ENCODE measurements at places on chromosomes 6 and 20.
A peak's percentile ranks its signal among the peaks of the same experiment; 100 is the strongest.

GRCh38 chr6:1890071-1890470 lies 280.4 kb downstream of the FOXC1 start:
- DNase-seq, result no peak

GRCh38 chr6:71822625-71823024 lies 63.7 kb upstream of the RIMS1 start:
- DNase-seq, result no peak

DNA sequence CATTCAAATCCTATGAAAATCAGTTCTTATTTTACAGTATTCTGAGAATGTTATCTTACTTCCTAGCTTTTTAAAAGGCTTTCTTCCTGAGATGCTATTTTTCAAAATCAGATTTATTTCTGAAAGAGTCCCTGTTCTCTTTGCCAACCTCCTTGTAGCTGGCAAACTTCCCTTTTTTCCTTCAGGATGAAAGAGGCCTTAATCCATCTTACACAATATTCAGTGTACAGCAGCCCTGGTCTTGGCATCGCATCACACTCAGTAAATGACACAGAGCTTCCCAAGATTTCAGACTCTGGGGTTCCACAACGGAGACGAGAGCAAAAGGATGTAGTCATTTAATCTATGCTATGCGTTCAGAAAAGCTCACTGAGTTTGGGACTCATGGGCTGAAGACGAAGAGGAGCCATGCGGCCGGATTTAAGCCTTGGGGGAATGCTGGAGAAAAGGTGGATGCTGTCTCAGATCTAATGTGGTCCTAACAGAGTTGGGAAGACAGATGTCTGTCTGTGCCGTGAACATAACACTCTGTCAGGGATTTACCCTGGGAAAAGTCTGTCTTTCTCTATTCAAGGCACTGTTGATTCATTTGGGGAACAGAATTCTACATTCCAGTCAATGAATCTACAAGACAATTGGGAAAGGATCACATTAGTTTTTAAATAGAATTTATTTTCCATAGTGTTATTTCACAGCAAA lies 616.4 kb upstream of the AGPAT4 start:
- peak; percentile 32 for DNase-seq

- DNase-seq, result no peak
Observed at GRCh38 chr6:69647726-69648125, 149.1 kb downstream of the LMBRD1 start.

GRCh38 chr20:11976966-11977365 lies 59.3 kb downstream of the BTBD3 start:
- DNase-seq, result no peak

- DNase-seq, result no peak
Observed at GRCh38 chr6:32792901-32793435, 23.8 kb downstream of the HLA-DOB start.

DNA sequence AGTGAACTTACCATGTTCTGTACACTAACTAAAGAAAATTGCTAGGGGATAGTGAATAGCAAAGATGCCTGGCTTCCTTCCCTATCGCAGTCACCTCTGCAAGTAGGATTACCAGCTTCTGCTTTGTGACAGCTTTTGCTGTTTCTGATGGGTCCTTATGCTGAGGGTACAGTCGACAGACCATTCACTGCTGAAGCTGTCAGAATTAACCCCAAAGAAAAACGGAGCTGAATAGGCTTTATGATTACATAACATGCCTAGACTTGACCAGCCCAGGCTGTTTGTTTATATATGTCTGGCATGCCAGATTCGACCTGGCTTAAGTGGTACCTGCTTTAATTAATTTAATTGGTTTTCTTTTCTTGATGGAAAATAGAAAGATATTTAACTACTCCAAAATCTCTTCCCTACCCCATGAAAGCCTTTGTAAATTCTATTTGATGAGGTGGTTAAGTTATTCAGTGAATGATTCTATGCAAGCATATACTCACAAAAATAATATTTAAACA lies 21.7 kb upstream of the PRELID3B start:
- no peak for DNase-seq

DNA sequence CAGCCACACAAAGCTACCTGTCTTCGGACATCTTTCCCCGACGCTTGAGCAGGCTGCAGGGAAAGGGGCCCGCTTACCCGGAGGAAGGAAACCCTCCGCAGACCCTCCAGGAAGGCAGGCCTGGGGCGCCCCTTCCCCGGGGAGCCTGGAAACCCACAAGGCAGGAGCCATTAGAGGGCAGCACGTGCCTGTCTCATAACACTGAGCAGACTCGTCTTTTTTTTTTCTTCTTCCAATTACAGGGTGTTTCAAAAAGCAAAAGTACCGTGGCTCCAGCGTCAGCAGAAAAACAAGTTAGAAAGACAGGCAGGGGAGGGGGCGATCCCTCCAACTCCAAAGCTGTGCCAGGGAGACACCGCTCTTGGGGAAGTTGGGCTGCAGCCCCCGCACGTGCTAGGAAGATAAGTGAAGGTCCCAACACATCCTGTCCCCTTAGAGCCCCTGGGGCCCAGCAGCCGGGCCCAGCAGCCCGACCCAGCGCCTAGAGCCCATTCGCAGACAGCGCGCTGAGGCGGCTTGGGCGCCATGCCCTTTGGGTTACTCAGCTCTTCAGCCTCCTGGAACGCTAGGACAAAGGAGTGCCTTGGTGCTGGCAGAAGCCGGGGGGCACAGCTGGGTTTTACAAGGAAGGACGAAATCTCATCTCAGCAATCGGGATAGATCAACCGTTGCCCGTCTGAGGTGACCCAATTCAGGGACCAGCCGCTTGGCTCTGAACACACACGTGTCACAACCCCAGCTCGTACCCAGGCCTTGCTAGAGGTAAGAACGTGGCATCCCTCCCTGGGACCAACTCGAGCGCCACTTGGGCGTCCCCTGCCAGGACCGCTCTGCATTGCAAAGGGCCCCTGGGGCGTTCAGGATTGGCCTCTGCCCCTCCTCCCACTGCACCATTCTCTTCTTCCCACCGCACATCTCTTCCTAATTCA lies 136.3 kb downstream of the LY86 start:
- peak; percentile 34 for DNase-seq

- no peak for DNase-seq
Observed at GRCh38 chr20:39206899-39207564, 244.9 kb downstream of the DHX35 start.

DNA sequence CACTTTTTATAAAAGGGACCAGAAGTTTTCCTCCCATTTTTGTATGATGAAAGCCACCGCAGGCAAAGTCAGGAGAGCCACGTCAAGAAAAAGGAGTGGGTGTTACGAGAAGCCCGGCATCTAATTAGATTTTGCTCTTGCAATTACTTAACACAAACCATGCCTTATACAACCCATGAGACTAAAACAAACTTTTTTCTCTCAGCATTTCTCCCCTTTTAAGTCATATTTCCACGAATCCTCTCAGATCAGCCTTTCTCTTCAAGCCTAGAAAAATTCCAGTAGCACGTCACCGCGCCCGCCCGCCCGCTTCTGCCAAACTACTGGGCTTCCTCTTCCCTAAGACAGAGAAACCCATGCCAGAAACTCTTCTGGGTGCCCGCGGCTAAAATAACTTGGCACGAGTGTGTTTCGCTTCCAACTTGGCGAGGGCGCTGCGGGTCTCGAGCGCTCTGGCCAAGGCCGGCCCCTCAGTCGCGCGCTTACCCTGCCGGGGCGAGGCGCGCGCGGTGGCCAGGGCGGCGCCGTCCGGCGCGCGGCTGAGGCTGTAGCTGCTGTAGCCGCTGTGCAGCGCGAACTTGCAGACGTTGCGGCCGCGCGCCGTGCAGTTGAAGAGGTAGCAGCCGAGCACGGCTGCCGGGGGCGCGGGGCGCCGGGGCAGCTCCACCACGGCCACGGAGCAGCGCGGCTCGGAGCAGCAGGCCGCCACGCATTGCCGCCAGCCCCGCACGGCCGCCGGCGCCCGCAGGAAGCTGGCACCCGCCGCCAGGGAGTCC lies 1.0 kb downstream of the LRP11 start:
- peak; percentile 71 for DNase-seq

GRCh38 chr20:46985250-46985649 lies 90.6 kb downstream of the EYA2 start:
- no peak for DNase-seq

DNA sequence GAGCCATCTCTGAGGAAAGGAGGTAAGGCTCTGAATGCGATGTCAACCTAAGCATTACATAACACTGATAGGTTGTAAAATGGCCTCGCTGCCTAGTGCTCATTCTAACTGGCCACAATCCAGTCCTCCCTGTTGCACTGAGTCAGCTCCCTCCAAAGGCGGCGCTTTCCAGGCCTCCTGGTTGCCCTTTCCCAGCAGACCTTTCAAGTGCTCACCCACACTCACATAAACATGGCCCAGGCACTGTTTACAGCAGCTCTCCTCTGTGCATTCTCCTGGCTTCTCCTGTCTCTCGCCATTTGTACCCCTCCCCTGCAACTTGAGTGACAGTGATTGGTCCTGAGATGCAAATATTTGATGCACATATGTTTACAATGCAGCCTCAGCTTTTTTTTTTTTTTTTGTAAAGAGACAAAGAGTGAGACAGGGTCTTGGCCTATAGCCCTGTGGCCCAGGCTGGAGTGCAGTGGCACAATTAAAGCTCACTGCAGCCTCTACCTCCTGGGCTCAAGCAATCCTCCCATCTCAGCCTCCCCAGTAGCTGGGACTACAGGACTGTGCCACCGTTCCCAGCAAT lies 36.8 kb upstream of the PRND start:
- no peak for DNase-seq

- no peak for DNase-seq
Observed at GRCh38 chr6:13800615-13801014, 13.7 kb downstream of the MCUR1 start.

DNA sequence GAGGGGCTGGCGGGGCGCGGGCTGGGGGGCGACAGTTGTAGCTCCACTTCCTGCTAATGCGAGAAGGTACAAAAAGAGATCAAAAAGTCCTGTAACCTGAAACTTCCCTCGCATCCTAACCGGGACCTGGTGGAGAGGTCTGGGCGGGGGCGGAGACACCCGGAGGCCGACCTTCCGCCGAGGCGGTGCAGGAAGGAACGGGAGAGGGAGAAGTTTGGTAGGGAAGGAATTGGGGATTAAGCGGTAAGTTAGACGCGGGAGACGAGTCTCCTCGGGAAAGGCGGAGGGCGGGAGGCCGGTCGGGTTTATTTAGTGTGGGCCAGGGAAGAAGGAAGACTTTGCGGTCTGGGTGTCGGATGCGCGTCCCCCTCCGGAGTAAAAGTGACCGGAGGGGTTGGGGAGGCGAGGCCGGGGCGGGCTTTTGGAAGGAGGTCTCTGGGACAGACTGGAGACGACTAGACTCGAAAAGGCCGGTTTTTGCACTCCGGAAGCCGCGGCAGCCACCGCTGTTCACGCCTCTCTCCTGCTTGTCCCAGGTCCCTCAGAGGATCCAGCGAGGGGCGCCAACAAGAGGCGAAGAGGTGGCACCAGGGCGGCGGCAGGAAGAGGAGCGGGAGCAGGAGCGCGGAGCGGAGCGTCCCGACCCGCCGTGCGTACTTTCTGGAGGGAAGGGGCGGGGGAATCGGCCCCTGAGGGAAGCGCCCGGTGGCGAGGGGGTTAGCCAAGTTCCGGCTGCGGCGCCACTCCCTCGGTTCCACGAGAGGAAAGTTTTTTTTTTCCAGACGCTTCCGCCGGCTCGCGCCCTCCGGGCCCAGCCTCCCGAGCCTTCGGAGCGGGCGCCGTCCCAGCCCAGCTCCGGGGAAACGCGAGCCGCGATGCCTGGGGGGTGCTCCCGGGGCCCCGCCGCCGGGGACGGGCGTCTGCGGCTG lies 734 bp downstream of the TPBG start:
- DNase-seq, result no peak

DNA sequence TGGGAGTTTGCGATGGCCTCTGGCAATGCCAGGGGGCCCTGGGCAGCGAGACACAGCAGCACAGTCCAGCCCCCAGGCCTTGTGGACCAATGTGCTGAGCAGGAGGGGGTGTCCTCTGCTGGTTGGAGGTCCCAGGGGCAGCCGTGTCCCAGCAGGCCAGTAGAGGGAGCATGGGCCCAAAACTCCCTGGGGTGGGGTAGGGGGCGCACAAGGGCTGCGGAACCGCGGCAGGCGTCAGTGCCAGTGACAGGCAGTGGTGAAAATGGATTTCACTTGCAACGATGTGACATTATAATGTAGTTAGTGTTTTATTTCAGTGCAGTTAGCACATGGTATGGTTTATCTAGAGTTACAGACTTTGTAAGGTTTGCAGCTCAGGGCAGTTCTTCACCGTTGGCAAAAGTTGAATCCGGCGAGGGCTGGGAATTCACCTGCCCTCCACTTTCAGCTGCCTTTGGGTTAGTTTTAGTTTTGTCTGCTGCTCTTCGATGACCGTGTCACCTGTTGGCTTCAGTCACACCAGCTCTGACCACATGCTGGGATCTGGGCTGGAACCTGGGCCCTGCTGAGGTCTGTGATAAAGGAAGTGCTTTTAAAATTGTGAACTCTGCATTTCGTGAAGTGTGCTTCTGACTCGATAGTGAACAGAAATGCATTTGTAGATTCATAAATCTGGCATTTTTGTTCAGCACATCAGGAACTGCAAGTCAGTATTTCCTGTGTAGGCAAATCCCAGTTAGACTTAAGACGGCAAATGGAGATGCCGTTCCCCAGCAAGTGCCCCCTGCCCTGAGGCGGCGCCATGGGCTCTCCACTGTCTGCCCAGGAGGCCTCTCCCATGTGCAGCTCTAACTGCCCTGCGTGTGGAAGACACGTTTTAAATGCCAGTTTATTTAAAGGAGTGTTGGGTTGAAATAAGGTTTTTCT lies 46.8 kb downstream of the PYGB start:
- DNase-seq, result peak; percentile 50

DNA sequence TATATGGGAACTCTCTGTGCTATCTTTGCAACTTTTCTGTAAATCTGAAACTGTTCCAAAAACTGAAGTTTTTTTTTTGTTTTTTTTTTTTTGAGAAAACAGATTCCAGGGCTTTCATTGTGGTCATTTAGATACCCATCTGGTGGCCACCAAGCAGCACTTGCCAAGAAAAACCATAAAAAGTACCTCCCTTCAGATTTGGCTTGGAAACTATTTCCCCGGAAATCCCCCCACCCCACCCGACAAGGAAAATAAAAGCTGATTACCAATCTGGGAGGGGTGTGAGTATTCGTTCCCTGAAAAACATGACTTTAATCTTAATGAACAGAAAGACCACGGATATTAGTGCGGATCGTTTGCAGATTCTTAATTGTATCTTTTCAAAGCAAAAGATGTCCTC lies 1.9 kb downstream of the NFATC2 start:
- DNase-seq, result no peak

DNA sequence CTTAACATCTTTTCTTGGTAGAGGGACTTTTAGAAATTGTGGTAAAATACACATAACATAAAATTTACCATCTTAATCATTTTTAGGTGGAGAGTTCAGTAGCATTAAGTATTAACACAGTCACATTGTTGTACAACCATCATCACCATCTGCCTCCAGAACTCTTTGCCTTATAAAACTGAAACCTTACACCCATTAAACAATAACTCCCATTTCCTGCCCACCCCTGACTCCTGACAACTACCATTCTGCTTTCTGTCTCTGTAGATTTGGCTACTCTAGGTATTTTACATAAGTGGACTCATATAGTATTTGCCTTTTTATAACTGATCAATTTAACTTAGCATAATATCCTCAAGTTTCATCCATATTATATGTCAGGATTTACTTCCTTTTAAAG lies 88.7 kb downstream of the ZHX3 start:
- no peak for DNase-seq

DNA sequence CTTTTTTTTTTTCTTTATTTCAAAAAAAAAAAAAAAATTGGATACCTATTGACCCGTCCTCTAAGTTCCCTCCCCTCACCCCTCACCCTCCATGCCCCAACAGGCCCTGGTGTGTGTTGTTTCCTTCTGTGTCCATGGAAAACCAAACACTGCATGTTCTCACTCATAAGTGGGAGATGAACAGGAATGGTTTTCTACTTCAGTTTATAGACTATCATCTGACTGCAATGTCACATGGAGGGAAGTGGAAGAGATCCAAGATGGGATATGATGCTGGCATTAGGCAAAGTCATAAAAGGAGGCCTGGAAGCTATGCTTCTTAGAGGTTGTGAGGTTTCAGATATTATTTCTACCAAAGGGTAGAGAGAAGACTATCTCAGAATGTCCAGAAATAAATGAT lies 237.5 kb downstream of the MAFB start:
- DNase-seq, result no peak

Data from hippocampal formation (tissue), 2 donors.